Fibroblast of skin of abdomen (primary cell): ENCODE measurements at places on chromosomes 12 and 14.

GRCh38 chr14:85063747-85064146 is 466.2 kb upstream of the FLRT2 start:
- DNase-seq, result no peak

- DNase-seq, result no peak
These were observed 23.9 kb downstream of the TC2N start for GRCh38 chr14:91843437-91843836.

DNA sequence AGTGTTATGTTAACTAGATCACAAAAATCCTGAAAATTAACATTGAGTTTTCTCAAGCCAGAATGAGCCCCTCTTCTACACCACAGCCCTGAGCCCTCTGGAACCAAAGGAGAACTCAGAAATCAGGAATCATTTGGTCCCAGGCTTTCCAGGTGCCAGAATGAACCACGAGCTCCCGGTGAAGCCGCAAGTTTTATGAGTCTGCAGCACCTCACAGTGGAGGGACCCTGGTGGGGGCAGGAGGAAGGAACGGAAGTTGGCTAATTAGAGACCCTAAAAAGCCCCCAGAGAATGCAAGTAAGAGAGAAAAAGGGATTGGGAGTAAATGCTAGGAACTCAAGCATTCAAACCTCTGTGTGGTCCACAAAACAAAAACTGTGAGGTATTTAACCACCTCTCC is 52.9 kb upstream of the BCL2L14 start:
- no peak for DNase-seq

DNA sequence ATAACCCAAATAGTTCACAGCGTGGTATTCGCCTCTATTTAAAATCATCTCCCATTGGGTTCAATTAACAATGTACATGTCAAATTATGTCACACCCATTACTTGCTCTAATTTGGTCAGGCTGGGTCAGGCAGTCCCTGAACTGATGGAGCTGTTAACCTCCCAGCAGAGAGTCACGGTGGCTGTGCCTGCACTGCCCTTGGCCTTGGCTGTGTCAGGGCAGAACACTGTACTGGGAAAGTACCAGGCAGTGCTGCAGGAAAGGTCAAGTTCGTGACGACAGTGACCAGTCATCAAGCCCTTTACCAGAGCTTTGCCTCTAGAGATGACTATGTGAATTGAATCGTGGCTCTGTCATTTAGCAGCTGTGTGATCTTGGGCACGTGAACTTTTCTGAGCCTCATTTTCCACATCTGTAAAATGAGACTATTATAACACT is 100.0 kb downstream of the ARF6 start:
- DNase-seq, result no peak

GRCh38 chr12:106588771-106589170 is 6.0 kb downstream of the RFX4 start:
- DNase-seq, result no peak

GRCh38 chr12:131947482-131948027 is 2.2 kb upstream of the EP400 start:
- no peak for DNase-seq
